Osteocyte (in vitro differentiated cells): ENCODE measurements at places on chromosomes 12 and 14. TPM values are rescaled to one million over a fixed set of nuclear protein-coding genes. Genes with fewer than 3 reads are reported as not detected.

GRCh38 chr12:75478116-75478794, 2.3 kb upstream of the GLIPR1 start:
- no peak overlapping the region for H3K27ac ChIP-seq
- no peaks in the 10 kb centered on the region for H3K27me3 ChIP-seq
- H3K4me1 ChIP-seq = peaks cover 36% of the 10 kb centered on the region
- no peak for DNase-seq
- no peaks in the 10 kb centered on the region for H3K36me3 ChIP-seq

DNA sequence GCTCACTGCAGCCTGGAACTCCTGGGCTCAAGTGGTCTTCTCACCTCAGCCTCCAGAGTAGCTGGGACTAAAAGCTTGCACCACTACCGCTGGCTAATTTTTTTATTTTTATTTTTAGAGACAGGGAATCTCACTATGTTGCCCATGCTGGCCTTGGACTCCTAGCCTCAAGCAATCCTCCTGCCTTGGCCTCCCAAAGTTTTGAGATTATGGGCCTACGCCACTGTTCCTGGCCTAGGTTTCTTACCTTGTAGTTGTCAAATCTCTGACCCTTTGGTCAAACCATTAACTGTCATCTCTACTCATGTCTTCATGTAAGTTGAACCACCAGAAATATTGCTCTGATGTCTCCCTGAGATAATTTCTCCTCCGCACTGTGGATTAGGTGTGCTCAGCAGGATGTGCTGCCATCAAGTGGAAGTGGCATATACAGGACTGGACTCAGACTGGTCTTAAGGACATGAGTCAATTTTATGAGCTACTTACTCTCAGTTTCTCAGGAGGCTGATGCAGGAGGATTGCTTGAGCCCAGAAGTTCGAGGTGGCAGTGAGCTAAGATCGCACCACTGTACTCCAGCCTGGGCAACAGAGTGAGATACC, 28.5 kb downstream of the ACTR6 start:
- no peaks in the 10 kb centered on the region for H3K27me3 ChIP-seq
- H3K4me1 ChIP-seq = peaks cover 11% of the 10 kb centered on the region
- H3K27ac ChIP-seq = no peak overlapping the region
- H3K36me3 ChIP-seq = peaks cover 8% of the 10 kb centered on the region
- H3K4me3 ChIP-seq = no peak overlapping the region

- H3K27ac ChIP-seq = no peak overlapping the region
- H3K36me3 ChIP-seq = peaks cover 6% of the 10 kb centered on the region
- H3K27me3 ChIP-seq = no peaks in the 10 kb centered on the region
Measured at GRCh38 chr12:30624009-30624408, 71.7 kb downstream of the IPO8 start.

GRCh38 chr12:5884866-5885265, 60.2 kb downstream of the ANO2 start:
- no peak overlapping the region for H3K27ac ChIP-seq
- H3K36me3 ChIP-seq = no peaks in the 10 kb centered on the region
- DNase-seq = no peak
- peaks cover 23% of the 10 kb centered on the region for H3K27me3 ChIP-seq
- no peak overlapping the region for H3K4me3 ChIP-seq
- H3K4me1 ChIP-seq = no peaks in the 10 kb centered on the region

GRCh38 chr12:129466499-129466898, 437.3 kb downstream of the TMEM132D start:
- H3K36me3 ChIP-seq = no peaks in the 10 kb centered on the region
- H3K4me3 ChIP-seq = no peak overlapping the region
- no peak overlapping the region for H3K27ac ChIP-seq
- H3K4me1 ChIP-seq = no peaks in the 10 kb centered on the region

DNA sequence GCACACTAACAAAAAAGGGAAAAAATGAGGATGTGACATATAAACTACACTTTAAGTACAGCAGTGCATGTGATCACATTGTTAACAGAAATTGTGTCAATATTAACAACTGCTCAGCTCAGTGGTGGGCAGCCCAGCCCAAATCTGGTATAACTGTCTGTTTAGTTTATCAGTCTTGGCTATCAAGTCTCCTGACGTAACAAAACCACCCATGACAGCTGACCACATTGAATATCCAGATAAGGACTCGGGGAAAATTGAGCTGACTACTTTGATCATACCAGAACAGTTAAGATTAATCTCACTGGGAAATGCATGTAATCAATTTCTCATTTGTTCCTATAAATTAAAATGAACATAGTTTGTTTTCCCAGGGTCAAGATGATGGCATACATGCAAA, 396.6 kb downstream of the SNAPC1 start:
- no peak for DNase-seq
- no peak overlapping the region for H3K4me3 ChIP-seq
- no peak overlapping the region for H3K27ac ChIP-seq
- H3K27me3 ChIP-seq = peaks cover 73% of the 10 kb centered on the region
- no peaks in the 10 kb centered on the region for H3K4me1 ChIP-seq
- no peaks in the 10 kb centered on the region for H3K36me3 ChIP-seq

DNA sequence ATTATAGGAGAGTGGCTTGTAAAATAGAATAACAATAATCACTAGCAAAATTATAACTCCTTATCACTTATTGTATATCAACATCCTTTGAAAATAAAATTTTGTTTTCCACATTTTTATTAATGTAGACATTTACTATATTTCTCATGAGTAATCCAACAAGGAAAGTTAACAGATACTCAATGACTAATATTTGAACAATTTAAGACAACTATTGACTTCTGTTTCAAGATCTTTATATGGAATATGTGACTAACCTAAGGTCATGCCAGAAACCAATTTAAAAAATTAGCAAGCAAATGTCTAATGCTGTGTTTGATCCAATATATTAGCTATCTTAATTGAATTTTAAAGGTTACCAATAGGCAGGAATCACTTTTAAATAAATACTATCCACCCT, 638.5 kb upstream of the FLRT2 start:
- H3K4me3 ChIP-seq = no peak overlapping the region
- H3K36me3 ChIP-seq = peaks cover 2% of the 10 kb centered on the region
- DNase-seq = no peak
- peaks cover 8% of the 10 kb centered on the region for H3K4me1 ChIP-seq
- H3K27me3 ChIP-seq = no peaks in the 10 kb centered on the region

DNA sequence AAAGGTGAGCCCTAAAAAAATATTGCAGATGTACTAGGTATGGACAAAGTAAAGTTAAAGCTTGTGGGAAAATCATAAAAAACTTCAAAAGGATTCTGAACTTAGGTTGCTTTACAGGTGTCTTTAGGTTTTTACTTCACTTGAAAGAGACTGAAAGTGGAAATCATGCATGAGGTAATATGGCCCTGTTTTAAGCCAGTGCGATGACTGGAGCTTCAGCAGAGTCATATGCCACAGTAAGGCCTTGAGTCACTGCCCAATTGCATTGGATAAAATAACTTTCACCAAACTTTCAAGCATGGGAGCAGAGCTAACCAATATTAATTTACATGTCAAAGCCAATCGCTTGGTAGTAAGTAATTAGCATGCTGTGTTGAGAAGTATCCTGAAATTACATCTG, 63.9 kb upstream of the TMEM260 start:
- no peak for DNase-seq
- no peak overlapping the region for H3K27ac ChIP-seq
- H3K27me3 ChIP-seq = peaks cover 21% of the 10 kb centered on the region
- H3K4me1 ChIP-seq = no peaks in the 10 kb centered on the region

DNA sequence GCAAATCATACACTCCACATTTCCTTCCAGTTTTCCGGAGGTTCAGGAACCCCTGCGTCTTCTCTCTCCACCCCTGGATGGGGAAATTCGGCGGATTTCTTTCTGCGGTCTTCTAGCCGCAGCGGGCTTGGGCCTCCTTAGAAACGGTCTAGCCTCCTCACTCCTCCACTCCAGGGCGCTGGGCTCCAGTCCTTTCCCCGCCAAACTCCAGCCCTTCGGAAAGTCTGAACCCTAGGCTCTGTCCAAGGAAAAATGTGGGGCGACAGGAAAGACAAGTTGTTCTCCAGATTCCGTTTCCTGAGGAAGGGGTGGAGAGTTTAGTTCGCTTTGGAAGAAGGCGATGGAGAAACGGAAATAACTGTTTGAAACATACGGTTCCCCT, 1.4 kb upstream of the HOXC10 start:
- H3K27ac ChIP-seq = no peak overlapping the region
- H3K4me1 ChIP-seq = peaks cover 11% of the 10 kb centered on the region
- H3K27me3 ChIP-seq = peaks cover 95% of the 10 kb centered on the region
- no peaks in the 10 kb centered on the region for H3K36me3 ChIP-seq

DNA sequence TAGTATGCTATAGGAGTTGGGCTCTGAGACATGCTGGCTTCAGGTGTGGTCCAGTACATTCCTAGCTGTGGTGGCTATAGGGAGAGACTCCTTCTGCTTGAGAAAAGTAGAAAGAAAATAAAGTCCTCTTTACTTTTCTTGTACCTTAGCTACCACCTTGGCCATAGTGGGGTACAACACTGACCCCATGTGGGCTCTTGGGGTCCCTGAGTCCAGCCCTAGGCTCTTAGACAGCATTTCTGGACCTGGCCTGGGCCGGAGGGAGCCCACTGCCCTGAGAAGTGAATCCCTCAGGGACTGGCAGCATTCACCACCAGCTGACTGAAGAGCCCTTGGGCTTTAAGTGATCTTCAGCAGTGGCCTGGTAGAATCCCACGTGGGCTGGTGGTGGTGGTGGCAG, 143.1 kb downstream of the SYT10 start:
- H3K4me1 ChIP-seq = no peaks in the 10 kb centered on the region
- no peak overlapping the region for H3K27ac ChIP-seq
- H3K27me3 ChIP-seq = no peaks in the 10 kb centered on the region
- H3K36me3 ChIP-seq = no peaks in the 10 kb centered on the region
- no peak overlapping the region for H3K4me3 ChIP-seq

DNA sequence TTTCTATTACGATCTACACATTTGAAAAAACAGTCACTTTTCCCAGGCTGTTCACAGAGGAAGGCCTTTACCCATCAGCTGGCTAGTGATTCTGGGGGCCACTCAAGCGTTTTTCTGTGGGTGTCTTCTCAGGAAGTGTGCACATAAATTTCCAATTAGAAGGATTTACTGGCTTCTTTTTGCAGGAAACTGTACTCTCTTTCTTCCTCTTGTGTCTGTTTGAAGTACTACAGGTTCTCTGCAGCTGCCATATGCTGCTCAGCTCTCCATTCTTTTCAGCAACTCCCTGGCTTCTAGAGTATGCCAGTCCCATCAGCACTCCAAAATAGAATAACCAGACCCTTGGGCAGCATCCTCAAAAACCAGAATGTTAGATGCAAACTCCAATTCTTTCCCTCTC, 110.4 kb upstream of the NAV3 start:
- no peaks in the 10 kb centered on the region for H3K36me3 ChIP-seq
- H3K27me3 ChIP-seq = peaks cover 23% of the 10 kb centered on the region
- no peak overlapping the region for H3K27ac ChIP-seq
- H3K4me3 ChIP-seq = no peak overlapping the region

- H3K27ac ChIP-seq = no peak overlapping the region
- peaks cover 30% of the 10 kb centered on the region for H3K4me1 ChIP-seq
- no peak for DNase-seq
- H3K36me3 ChIP-seq = peaks cover 9% of the 10 kb centered on the region
- no peaks in the 10 kb centered on the region for H3K27me3 ChIP-seq
Measured at GRCh38 chr14:50820786-50821509, 10.0 kb downstream of the NIN start.

DNA sequence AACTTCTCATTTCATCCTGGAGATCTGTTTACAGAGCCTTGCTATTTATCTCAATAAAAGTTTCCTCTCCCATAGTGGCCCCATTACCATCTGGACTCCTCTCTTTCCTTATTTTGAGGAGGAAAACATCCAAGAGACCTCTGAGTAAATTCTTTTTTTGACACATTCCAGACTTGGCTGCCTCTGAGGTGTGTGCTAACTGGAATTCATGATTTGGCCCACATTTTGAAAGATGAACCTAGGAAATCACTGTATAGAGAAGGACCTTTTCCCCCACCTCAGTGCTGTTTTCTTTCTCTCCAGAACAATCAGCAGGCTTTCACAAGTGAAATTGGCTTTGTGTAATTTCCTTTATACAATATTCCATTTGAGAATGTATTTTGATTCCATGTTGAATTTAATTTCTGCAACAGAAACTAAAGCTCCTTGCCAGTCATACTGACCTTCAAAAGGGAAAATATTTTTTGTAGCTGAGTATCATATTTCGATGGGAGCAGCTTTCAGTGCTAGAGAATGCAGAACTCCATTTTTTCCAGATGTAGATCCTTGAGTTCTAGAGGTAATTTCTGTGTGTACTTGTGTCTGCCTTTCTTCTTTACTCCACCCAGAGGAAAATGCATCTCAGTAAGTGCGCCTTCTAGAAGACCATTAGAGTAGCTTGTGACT, 244.9 kb upstream of the RGS6 start:
- peak overlapping the region; percentile 79 for H3K27ac ChIP-seq
- H3K4me3 ChIP-seq = no peak overlapping the region
- peaks cover 38% of the 10 kb centered on the region for H3K4me1 ChIP-seq
- peaks cover 33% of the 10 kb centered on the region for H3K36me3 ChIP-seq
- no peak for DNase-seq

FAIM2 gene
- total RNA-seq = 1.4 and 1.5 TPM in 2 replicates

NRXN3 gene
- 26.4 and 26.5 TPM in 2 replicates for total RNA-seq

DEGS2 gene
- 0.19 and 0.21 TPM in 2 replicates for total RNA-seq

LRRC43 gene
- 1.0 and 2.0 TPM in 2 replicates for total RNA-seq

BHLHE41 gene
- 1.1 and 1.4 TPM in 2 replicates for total RNA-seq
